Tracheal epithelial cell (primary cell): ENCODE measurements at places on chromosomes 7 and 10. TPM values are rescaled to one million over a fixed set of nuclear protein-coding genes. Genes with fewer than 3 reads are reported as not detected.

WDR86 gene
- total RNA-seq: 0.24 and 1.3 TPM in 2 replicates

PSD gene
- total RNA-seq: 0.43 and 4.6 TPM in 2 replicates

ARHGEF35 gene
- 9.4 and 12.5 TPM in 2 replicates for total RNA-seq

FMC1 gene
- total RNA-seq: 4.9 and 6.3 TPM in 2 replicates

ANKRD30A gene
- total RNA-seq: not detected in 2 replicates

SEMA3C gene
- total RNA-seq: 128 and 267 TPM in 2 replicates

PRLHR gene
- not detected in 2 replicates for total RNA-seq

ITPRID1 gene
- total RNA-seq: not detected in 2 replicates

POMZP3 gene
- 3.1 and 3.6 TPM in 2 replicates for total RNA-seq

CC2D2B gene
- not detected in 2 replicates for total RNA-seq

TCAF1 gene
- total RNA-seq: 23.4 and 27.7 TPM in 2 replicates

CLCN1 gene
- under 0.01 TPM in 1 of 2 replicates, not detected in the other for total RNA-seq

SNX10 gene
- 1.1 and 15.9 TPM in 2 replicates for total RNA-seq

OR2A14 gene
- total RNA-seq: under 0.01 TPM in 1 of 2 replicates, not detected in the other

CCZ1 gene
- total RNA-seq: 47.5 and 55.4 TPM in 2 replicates

PTPN20 gene
- total RNA-seq: 1.1 and 2.4 TPM in 2 replicates

TMEM196 gene
- under 0.01 TPM in 1 of 2 replicates, not detected in the other for total RNA-seq

TAS2R5 gene
- 2.2 and 2.8 TPM in 2 replicates for total RNA-seq

UCMA gene
- not detected in 2 replicates for total RNA-seq

LUC7L2 gene
- total RNA-seq: 22.4 and 34.3 TPM in 2 replicates

MEPCE gene
- 14.9 and 16.6 TPM in 2 replicates for total RNA-seq

CHST12 gene
- 0.43 and 1.7 TPM in 2 replicates for total RNA-seq

ZNF273 gene
- total RNA-seq: 1.9 and 3.4 TPM in 2 replicates

GTF2IRD1 gene
- total RNA-seq: 23.7 and 28.0 TPM in 2 replicates

AKR1E2 gene
- 5.8 and 29.2 TPM in 2 replicates for total RNA-seq
